Cardiac muscle cell (in vitro differentiated cells and primary cell): ENCODE measurements at places on chromosomes 2 and 18.

DNA sequence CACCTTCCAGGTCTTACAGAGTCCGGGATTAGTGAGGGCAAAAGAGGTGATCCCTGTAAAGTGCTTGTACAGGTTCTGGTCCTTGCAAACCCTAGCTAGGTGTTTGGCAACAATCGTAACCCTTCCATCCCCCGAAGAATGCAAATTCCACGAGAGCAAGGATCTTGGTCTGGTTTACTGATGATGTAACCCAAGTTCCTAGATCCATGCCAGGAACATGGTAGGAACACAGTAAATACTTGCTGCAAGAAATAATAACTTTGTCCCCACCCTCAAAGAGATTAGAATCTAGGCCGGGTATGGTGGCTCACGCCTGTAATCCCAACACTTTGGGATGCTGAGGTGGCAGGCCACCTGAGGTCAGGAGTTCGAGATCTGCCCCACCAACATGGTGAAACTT is 6.8 kb upstream of the NEU2 start:
- peak; percentile 40 for DNase-seq

GRCh38 chr2:5740053-5740452 is 47.9 kb downstream of the SOX11 start:
- no peak for DNase-seq

GRCh38 chr2:8489221-8489620 is 192.6 kb upstream of the ID2 start:
- no peak for DNase-seq

GRCh38 chr2:54634564-54635511 is 88.6 kb upstream of the EML6 start:
- peak; percentile 82 for DNase-seq

GRCh38 chr18:77101410-77102258 is 30.9 kb downstream of the MBP start:
- peak; percentile 95 for DNase-seq

DNA sequence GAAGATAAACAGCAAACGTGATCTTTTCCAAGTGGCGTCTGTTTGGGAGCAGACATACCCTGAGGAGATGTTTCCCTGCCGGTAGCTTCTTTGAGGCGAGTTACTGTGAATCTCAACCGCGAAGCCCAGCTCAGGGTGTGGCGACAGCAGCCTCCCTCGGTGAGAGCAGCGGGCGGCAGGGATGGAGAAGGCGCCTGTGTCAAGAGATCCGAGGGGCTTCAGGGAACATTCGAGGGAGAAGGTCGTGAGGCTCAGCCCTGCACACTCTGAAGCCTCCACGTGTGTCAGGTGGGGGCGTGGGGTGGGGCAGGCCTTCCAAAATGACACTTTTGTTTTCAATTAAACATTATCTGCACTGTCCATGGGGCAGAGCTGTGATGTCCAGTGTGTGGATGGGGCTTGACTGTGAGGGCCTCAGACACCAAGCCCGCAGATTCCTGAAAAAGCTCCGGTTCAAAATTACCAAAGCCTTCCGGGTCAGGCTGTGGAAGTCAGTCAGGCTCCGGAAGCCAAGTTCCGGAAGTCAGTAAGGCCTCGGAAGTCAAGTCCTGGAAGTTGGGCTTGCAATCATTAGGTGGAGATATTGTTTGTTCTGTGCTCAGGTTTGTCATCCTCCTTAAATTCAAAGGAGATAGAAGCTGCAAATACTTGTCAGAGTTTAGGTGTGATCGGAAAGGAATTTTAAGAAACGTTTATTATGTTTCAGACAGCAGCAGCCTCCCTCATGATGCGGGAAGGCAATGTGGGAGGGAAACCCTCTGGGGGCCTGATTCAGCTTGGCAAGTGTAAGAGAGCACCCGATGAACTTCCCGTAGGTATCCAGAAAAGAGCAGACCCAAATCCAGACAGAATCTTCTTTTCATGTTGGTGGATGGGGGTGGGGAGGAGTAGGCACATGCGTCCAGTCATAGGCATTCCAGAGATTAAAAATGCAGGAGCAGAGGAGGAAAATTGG is 20.7 kb downstream of the SMIM21 start:
- DNase-seq = no peak

- no peak for DNase-seq
Measured at GRCh38 chr2:172777431-172777830, 41.8 kb downstream of the RAPGEF4 start.

DNA sequence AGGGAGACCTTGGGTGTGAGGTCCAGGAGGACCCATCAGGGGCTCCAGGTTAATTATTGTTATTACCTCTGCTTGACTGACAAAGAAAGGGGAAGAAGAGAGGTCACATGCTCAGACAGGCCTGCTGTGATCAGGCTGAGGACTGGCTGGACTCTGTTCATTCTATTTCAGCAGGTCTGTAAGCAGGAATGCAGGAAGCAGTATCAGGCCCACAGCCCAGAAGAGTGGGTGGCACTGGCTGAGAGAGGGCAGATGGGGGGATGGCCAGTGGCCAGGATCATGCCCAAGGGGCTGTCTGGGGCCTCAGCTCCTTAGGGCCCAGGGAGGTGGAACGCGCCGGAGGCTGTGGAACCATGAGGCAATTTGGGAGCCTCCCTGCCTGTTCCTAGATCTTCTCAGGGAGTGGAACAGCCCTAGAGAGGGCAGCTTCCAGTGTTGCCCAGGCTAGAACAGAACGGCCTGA is 43.7 kb upstream of the ZBTB7C start:
- peak; percentile 42 for DNase-seq

DNA sequence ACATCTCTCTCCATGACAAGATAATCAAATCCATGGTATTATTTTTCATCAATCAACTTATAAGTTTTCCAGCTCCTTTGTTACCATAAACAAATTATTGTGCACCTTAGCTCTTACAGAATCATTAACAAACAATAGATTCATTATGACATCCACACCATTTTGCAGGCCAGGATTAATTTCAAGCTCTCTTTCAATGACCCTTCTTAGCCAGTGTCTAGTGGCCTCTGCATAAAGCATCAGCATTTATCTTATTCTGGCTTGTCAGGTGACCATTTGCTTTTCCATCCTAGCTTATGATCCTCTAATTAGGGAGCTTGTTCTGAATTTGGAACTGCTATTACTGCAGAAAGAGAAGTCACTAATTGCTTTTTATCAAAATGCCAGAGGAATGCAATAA is 806.2 kb upstream of the CHAC2 start:
- no peak for DNase-seq

DNA sequence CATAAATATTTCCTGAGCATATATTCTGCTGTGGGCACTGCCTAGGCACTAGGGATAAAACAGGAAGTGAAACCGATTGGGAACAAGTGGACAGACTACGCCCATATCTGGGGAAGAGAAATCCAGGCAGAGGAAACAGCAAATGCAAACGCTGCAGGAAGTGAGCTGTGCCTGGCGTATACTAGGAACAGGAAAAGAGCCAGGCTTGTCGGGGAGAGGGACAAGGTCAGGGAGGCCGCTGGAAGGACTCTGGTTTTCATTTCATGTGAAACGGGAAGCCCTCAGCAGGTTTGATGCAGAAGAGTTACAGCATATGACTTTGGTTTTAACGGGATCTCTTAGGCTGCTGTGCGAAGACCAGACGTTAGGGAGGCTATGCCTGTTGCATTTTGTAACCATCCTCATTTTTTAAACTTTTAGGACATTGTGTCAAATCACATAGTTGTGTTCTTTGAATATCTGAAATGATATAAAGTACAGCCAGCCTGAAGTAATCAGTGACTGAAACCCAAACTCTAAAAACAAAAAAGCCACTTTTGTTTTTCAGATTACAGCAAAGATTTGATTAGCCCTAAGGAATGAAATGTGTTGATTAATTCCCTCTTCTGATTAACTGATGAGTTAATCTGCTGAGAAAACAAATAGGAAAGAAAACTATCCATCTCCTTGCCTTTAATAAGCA is 110.2 kb upstream of the PIEZO2 start:
- DNase-seq = peak; percentile 20

- peak; percentile 81 for DNase-seq
Measured at GRCh38 chr2:180761224-180761623, 219.2 kb upstream of the UBE2E3 start.

DNA sequence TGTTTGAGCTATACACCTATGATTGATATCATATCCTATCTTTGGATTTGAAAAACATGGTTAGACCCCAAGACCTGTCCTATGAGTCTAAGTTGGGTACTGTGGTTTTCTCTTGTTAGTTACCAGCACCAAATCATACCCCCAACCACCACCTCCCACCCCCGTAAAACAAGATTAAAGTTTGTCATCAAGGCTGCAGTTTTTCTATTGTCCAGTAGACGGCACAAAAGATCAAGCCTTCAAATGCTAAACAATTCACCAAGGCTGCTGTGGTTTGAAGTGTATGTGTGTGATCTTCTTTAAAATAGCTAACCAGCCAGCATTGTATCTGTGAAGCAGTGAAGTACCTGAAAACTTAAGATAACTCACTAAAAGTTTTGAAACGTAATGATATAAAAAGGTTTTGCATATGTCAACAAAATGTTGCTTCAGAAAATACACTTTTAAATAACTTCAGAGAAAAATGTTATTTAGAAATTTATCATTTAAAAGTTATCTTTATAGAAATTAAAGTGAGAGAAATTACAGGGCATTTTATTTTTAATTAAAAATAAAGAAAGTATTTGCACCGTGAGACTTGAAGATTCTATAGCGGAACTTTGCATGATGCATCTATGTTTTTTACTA is 5.8 kb upstream of the MEIS1 start:
- DNase-seq = peak; percentile 78

DNA sequence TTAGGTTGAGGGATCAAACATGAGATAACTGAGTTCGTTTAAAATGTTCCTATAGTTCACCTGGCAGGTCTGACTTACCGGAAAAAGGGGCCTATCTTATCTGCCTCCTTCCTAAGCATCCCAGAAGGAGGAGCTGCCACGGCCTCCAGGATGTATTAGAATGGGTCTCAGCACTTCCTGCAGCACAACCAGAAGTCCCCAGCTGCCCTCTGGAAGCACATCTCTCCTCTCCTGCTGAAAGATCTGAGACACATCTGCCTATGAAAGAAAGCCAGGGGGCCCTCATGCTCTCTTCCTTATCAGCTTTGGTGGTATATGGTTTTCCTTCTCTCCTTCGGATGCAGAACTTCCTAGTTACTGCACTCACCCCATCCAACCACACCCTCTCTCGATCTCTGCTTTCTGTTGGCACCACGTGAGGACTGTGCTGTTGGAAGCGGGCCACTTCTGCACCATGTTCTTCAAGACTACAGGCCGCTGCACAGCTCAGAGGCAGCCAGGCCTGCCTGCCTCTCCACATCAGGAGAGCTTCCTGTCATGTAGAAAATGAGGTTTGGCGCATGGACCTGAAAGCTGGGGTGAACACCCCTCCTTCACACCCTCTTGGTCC is 6.5 kb downstream of the IGFBP5 start:
- no peak for DNase-seq

- DNase-seq = no peak
Measured at GRCh38 chr2:233354500-233354924, 218 bp downstream of the DGKD start.

DNA sequence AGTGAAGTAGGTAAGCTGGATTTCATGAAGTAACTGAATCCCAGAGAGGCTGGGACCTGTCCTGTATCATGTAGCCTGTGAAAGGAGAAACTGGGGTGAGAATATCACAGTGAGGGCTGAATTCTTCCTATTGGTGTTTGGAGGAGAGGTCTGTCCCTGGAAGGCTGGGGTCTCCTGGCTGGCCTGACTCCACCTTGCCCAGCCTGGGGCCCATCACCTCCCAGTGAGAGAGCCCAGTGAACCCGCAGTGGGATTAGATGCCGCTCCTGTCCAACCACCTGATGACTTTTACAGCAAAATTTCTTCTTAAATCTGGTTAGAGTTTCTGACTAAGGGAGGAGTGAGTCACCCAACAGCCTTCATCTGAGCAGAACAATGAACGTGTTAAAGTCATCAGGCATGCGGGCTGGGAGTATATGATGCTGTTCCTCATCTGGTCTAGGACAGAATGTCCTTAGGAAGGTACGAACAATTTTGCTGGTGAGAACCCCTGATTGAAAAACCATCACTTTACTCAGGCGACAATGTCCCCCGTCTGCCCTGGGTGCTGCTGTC is 152.9 kb downstream of the LPIN1 start:
- peak; percentile 50 for DNase-seq

GRCh38 chr2:10481666-10482157 is 33.6 kb upstream of the ODC1 start:
- no peak for DNase-seq
